T47D (cell line): ENCODE measurements at places on chromosomes 6 and 20.

GRCh38 chr20:25247518-25247955 lies 348 bp upstream of the PYGB start:
- no peak for DNase-seq

DNA sequence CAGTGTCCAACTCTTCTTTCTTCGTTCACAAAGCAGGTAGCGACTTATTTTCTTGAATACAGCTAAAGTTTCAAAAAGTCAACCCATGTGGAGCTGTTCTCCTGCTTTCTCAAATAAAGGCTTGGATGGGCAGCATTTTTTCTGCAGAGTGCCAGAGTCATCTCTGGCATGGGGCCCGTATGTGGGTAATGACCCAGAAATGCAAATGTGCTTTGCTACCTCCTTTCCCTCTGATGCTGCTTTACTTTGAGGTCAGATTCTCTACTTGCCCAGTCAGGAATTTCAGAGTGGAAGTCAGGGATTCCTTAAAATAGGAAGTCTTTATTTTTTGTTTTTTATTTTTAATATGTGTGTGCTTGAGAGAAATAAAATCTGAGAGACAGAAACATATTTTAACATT lies 4.9 kb downstream of the NKAIN2 start:
- no peak for DNase-seq

- DNase-seq: peak; percentile 59
These were observed 909 bp downstream of the CPNE1 start for GRCh38 chr20:35663516-35664465.

DNA sequence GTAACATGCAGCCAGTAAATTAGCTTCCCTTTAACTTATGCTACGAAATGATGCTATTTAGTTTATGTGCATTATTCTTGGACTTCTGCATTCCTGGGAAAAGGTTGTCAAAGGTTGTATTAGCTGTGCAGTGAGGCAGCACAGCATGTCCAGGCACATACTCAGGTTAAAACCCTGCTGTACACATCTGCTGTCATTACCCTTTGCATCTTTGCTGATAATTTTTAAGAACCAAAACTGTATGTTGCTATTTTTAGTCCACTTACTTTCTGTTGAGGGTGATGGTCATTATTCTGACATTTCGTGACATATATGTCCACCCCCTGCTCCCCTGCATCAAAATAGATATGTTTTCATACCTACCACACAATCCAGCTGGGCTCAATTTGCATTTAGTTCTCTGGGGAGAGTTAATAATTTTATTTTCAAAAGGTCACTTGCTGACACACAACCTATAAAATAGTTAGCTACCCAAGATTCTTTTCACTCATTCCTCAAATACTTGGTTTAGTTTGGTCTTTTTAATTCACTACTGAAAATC lies 142.5 kb upstream of the SPACA1 start:
- no peak for DNase-seq
